Tibial artery (tissue), 4 donors: ENCODE measurements at places on chromosomes 1 and 21.

DNA sequence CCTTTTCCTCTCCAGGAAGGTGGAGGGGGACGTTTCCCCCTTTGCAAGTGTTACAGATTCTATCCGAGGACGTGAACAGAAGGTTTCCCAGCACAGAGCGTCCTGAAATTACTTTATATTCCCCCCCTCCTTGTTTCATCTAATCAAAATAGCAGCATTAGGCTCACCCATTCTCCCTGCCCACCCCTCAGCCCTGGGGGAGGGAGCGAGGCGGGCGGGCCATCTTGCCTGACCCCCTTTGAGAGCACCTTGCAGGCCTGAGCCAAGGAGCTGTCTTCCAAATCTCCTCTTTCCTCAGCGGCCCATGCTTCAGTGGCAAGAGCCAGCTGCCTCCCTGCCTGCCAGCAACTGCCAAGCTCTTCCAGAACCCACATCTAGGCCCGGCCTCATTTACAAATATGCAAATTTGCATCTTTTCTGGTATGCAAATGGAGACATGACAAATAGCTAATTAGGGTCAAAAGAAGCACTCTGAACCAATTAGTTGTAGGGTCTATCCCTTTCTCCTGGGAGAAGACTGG is 69.1 kb upstream of the POU3F1 start:
- no peaks in the 10 kb centered on the region for H3K27me3 ChIP-seq
- no peak overlapping the region for H3K4me3 ChIP-seq
- DNase-seq, result no peak
- H3K4me1 ChIP-seq, result no peaks in the 10 kb centered on the region
- H3K36me3 ChIP-seq, result no peaks in the 10 kb centered on the region

DNA sequence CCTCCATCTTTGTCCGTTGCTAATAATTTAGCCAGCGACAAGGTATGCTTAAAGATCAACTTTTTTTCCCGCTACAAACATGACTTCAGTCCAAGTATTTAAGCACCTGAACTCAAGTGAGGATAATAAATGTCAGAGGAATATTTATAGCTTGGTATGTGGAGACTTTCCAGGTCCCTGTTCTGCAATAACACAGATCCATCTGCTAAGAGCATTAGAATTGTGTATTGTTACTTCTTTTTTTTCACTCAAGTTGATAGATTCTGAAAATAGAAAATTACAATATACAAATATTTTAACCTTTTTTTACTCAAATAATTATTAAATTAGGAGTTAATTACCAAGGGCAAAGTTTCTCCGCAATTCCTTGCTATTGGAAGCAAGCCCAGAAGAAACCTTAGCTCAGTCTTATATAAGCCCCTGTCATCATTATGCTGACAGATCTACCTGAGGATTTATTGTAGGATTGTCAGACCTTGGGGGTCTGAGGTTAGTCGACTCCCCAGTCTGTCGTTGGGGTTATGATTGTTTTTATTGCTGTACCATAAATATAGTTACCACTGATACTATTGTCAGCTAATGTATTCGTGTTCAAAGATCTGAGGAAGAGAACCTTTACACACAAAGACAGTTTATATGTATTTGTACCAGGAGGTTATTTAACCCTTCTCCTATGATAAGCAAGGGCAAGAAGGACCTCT is 337.9 kb downstream of the TBX15 start:
- H3K36me3 ChIP-seq, result no peaks in the 10 kb centered on the region
- no peak overlapping the region for H3K4me3 ChIP-seq
- no peak overlapping the region for H3K27ac ChIP-seq
- H3K27me3 ChIP-seq, result no peaks in the 10 kb centered on the region
- no peaks in the 10 kb centered on the region for H3K4me1 ChIP-seq

DNA sequence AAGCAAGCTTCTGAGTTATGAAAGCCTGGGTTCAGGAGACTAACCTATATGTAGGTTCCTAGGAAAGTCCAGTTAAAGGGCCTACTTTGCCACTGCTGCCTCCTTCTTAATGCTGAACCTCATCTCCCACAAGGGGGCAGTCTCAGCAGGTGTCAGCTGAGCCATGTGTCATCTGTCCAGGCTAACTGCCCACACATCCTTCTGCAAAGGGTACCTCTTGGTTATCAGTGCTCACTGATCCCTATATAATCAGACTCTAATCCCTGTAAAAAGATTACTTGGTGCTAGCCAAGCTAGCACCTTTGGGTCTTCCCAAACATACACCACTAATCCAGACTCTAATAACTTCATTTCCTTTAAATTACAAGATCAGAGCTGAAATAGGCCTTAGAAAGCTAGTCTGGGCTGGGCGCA is 9.0 kb downstream of the PRDX1 start:
- H3K4me3 ChIP-seq, result no peak overlapping the region
- H3K27ac ChIP-seq, result no peak overlapping the region
- DNase-seq, result peak; percentile 55
- no peaks in the 10 kb centered on the region for H3K4me1 ChIP-seq

DNA sequence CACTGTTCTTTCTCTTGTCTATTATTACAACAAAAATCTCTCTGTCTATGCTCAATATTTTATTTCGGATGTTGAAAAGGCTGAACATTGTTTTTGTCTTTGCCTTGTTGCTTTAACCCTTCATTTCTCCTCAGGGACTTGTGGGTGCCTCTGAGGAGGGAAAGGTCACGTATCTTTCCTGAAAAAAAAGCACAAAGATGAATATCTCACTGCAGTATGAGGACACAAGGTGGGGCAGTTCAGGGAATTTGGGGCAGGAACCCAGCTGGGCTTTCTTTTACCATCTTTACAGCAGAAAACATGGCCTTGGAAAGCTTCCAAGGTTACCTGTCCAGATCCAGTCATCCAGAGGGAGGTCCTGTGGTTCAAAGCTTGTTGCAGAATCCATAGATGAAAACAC is 99.1 kb upstream of the LPGAT1 start:
- no peak for DNase-seq
- H3K4me3 ChIP-seq, result no peak overlapping the region
- H3K36me3 ChIP-seq, result no peaks in the 10 kb centered on the region
- H3K27ac ChIP-seq, result no peak overlapping the region
- H3K27me3 ChIP-seq, result no peaks in the 10 kb centered on the region

- no peak overlapping the region for H3K27ac ChIP-seq
- no peaks in the 10 kb centered on the region for H3K27me3 ChIP-seq
- no peak overlapping the region for H3K4me3 ChIP-seq
- H3K4me1 ChIP-seq, result no peaks in the 10 kb centered on the region
- no peaks in the 10 kb centered on the region for H3K36me3 ChIP-seq
Observed at GRCh38 chr1:179794146-179794545, 51.1 kb downstream of the FAM163A start.

DNA sequence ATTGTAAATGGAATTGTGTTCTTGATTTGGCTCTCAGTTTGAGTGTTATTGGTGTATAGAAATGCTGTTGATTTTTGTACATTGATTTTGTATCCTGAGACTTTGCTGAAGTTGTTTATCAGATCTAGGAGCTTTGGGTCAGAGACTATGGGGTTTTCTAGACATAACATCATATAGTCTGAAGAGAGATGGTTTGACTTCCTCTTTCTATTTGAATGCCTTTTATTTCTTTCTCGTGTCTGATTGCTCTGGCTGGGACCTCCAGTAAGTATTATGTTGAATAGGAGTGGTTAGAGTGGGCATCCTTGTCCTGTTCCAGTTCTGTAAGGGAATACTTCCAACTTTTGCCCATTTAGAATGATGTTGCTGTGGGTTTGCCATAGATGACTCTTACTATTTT is 39.1 kb upstream of the ANGPTL1 start:
- H3K4me3 ChIP-seq, result no peak overlapping the region
- no peaks in the 10 kb centered on the region for H3K36me3 ChIP-seq
- H3K4me1 ChIP-seq, result peaks cover 11% of the 10 kb centered on the region
- no peak overlapping the region for H3K27ac ChIP-seq

DNA sequence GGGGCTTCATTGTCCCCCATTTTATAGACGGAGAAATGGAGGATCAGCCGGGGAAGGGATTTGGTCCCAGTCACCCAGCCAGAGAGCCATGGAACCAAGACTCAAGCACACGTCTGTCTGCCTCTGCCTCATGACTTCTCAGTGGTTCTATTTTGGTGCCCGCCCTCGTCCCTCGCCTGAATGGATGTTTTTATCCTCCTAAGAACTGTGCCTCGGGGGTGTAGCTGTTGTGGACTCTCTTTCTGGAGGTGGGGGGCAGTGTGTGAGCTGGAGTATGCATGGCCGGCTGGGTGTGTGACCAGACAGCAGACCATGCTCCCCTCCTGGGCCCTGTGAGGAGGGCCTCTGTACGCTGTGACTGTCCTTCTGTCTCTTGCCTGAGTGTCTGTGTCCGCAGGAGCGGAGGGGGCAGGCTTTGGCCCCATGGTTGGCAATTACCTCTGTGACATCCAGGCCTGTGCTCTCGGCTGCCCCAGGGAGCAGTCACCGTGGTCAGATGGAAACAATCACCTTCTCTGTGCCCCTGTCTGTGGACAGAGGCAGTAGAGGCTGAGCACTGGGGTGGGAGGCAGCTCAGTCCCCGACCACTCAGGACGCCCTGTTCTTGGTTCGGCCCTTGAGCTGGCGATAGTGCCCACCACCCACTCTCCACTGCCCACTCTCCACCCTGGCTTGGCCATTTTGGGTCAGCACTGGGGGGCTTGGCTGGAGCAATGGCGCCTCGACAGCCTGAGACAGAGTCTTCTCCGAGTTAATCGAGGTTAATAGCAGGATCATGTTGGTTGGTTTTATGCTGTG is 20.4 kb downstream of the WNT4 start:
- H3K4me3 ChIP-seq, result no peak overlapping the region
- no peaks in the 10 kb centered on the region for H3K27me3 ChIP-seq
- no peak overlapping the region for H3K27ac ChIP-seq
- peaks cover 14% of the 10 kb centered on the region for H3K36me3 ChIP-seq
- peak; percentile 64 for DNase-seq

DNA sequence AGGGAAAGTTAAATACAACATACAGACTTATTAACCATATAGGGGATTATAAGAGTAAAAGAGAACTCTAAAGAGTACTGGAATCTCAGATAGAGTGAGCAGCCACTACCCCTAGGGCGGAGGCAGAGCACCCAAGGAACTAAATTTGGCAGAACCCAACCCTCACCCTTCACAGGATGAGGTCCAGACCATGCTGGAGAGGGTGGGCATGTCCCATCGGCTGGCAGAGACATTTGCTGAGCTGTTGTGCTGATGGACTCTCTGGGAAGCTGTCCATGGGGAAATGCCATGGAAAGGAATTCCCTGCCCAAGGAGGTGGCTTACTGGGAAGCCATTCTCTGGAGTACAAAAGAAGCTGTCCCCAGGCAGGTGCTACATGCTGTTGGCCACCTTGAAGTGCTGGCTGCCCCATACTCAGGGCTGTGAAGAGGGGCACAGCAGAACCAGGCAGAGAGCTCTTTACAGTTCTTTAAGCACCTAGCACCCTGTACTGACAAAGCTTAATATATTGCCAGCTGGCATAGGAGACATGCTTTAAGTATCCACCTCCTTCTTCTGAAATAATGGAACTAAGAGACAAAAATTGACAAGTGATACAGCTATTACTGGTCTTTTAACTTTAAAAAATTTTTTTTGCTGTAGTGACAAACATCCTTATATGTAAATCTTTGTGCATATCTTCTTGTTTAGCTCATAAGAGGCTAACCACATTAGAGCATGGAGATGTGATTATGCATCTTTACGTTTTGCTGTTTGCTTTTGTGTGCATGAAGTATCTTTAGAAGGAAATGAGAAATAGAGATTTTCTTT is 29.6 kb downstream of the TSNAX start:
- H3K27me3 ChIP-seq, result no peaks in the 10 kb centered on the region
- DNase-seq, result no peak
- H3K36me3 ChIP-seq, result peaks cover 10% of the 10 kb centered on the region
- H3K27ac ChIP-seq, result no peak overlapping the region
- peaks cover 3% of the 10 kb centered on the region for H3K4me1 ChIP-seq

GRCh38 chr1:18635070-18635577 is 4.5 kb downstream of the PAX7 start:
- DNase-seq, result no peak
- H3K27me3 ChIP-seq, result peaks cover 100% of the 10 kb centered on the region
- H3K4me3 ChIP-seq, result no peak overlapping the region

- H3K27me3 ChIP-seq, result no peaks in the 10 kb centered on the region
- H3K4me1 ChIP-seq, result no peaks in the 10 kb centered on the region
- H3K27ac ChIP-seq, result no peak overlapping the region
- H3K4me3 ChIP-seq, result no peak overlapping the region
- no peak for DNase-seq
- H3K36me3 ChIP-seq, result no peaks in the 10 kb centered on the region
Observed at GRCh38 chr21:15425049-15425448, 304.7 kb upstream of the USP25 start.

GRCh38 chr1:145997016-145997717 is 788 bp upstream of the TXNIP start:
- peaks cover 31% of the 10 kb centered on the region for H3K36me3 ChIP-seq
- no peaks in the 10 kb centered on the region for H3K27me3 ChIP-seq
- DNase-seq, result peak; percentile 74

GRCh38 chr1:170676628-170677027 is 12.7 kb downstream of the PRRX1 start:
- peaks cover 49% of the 10 kb centered on the region for H3K4me1 ChIP-seq
- DNase-seq, result no peak
- no peaks in the 10 kb centered on the region for H3K36me3 ChIP-seq
- no peaks in the 10 kb centered on the region for H3K27me3 ChIP-seq
- H3K4me3 ChIP-seq, result no peak overlapping the region
- peak overlapping the region; percentile 95 for H3K27ac ChIP-seq

DNA sequence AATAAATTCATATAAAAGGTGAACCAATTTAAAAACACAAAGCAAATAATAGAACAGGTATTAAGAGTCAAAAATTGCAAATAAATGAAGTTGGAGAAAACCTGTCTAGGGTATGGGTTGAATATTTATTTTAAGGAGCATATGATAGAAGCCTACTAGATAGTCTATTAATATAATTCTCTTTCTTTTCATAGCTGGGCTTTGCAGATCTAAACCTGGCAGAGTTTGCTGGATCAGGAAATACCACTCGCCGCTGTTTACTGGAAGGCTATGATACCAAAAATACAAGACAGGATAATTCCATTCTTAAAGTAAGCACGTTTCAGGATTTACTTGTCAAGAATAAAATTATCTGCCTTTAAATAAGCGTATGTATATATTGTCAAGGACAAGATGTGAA is 48.9 kb downstream of the HENMT1 start:
- H3K27me3 ChIP-seq, result no peaks in the 10 kb centered on the region
- H3K4me1 ChIP-seq, result no peaks in the 10 kb centered on the region
- H3K4me3 ChIP-seq, result no peak overlapping the region

GRCh38 chr21:21162786-21163185 is 164.6 kb downstream of the NCAM2 start:
- peaks cover 16% of the 10 kb centered on the region for H3K4me1 ChIP-seq
- no peak overlapping the region for H3K27ac ChIP-seq
- H3K4me3 ChIP-seq, result no peak overlapping the region
- H3K27me3 ChIP-seq, result no peaks in the 10 kb centered on the region

GRCh38 chr1:98331718-98332311 is 329.7 kb upstream of the SNX7 start:
- no peaks in the 10 kb centered on the region for H3K36me3 ChIP-seq
- H3K4me1 ChIP-seq, result no peaks in the 10 kb centered on the region
- H3K27ac ChIP-seq, result no peak overlapping the region
- H3K4me3 ChIP-seq, result no peak overlapping the region
